PC-9 (cell line): ENCODE measurements at places on chromosomes 4 and X. TPM values are rescaled to one million over a fixed set of nuclear protein-coding genes. Genes with fewer than 3 reads are reported as not detected.
A peak's percentile ranks its signal among the peaks of the same experiment; 100 is the strongest.

GRCh38 chrX:136191171-136191570, 43.8 kb downstream of the FHL1 start:
- H3K4me3 ChIP-seq = no peak overlapping the region
- no peak for DNase-seq
- no peak overlapping the region for H3K27ac ChIP-seq
- no peaks in the 10 kb centered on the region for H3K36me3 ChIP-seq

GRCh38 chr4:57374866-57375595, 264.8 kb upstream of the IGFBP7 start:
- H3K27me3 ChIP-seq = no peaks in the 10 kb centered on the region
- DNase-seq = no peak
- no peak overlapping the region for H3K4me3 ChIP-seq
- H3K27ac ChIP-seq = no peak overlapping the region

DNA sequence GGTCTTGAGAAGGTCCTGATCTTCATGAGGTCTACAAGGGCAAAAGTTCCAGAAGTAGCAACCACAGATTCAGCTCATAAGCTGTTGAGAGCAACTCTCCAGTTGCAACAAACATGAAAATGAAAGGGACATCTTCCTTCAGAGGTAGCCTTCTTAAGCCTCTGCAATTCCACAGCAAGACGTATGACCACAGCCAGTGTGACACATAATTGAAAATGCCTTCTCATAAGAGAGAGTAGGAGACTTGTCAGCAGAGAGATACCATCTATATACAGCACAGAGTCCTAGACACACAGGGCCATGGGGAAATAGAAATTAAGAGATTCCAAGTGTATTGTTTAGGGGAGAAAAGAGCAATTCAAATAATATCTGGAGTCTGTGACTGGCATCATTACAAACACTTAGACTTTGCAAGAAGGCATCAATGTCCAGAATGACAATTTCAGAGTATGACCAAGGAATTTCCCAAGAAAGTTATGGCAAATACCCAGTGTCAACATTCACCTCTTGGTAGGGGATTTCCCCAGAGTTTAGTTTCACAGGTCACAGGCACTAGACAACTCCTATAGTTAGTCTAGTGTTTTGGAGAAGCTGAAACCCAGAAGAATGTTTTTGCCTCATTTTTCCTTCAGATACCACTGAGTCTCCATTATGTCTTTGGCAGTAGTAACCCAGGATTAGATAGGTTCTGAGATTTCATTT, 340.3 kb downstream of the ZNF674 start:
- H3K4me3 ChIP-seq = no peak overlapping the region
- peaks cover 20% of the 10 kb centered on the region for H3K4me1 ChIP-seq
- peak overlapping the region; percentile 16; the same call in 1 of the 2 replicates for H3K27ac ChIP-seq
- no peak for DNase-seq

GRCh38 chrX:128975745-128976144, 547.5 kb downstream of the SMARCA1 start:
- H3K36me3 ChIP-seq = no peaks in the 10 kb centered on the region
- H3K27me3 ChIP-seq = no peaks in the 10 kb centered on the region
- no peak overlapping the region for H3K27ac ChIP-seq
- peak; percentile 40 for DNase-seq
- H3K4me1 ChIP-seq = no peaks in the 10 kb centered on the region

DNA sequence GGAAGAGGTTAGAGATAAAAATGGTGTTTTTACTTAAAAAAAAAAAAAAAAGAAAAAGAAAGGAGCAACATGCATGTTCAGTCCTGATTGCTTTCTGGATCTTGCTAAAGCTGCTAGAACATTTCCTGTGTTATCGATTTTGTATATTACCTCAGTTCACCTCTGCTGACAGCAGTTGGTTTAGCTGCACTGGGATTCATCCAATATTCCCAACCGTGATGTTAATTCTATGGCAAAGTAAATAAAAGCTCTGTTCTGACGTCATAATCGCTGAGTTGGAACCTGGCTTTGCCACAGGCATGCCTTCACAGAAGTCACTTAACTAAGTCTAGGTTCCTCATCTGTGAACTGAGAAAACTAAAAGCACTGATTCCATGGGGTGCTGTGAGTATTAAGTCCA, 90.7 kb upstream of the SORBS2 start:
- no peaks in the 10 kb centered on the region for H3K27me3 ChIP-seq
- no peaks in the 10 kb centered on the region for H3K36me3 ChIP-seq
- no peak for DNase-seq
- no peak overlapping the region for H3K27ac ChIP-seq
- H3K4me1 ChIP-seq = peaks cover 10% of the 10 kb centered on the region

The SULT1B1 gene
- total RNA-seq = 0.24 and 0.25 TPM in 2 replicates

The MTMR8 gene
- total RNA-seq = 0.58 and 1.9 TPM in 2 replicates

- no peak overlapping the region for H3K4me3 ChIP-seq
- no peaks in the 10 kb centered on the region for H3K27me3 ChIP-seq
- H3K36me3 ChIP-seq = no peaks in the 10 kb centered on the region
Measured at GRCh38 chr4:3267576-3268394, 18.8 kb downstream of the MSANTD1 start.

- no peak overlapping the region for H3K27ac ChIP-seq
- no peaks in the 10 kb centered on the region for H3K36me3 ChIP-seq
- H3K4me1 ChIP-seq = no peaks in the 10 kb centered on the region
- H3K4me3 ChIP-seq = no peak overlapping the region
- H3K27me3 ChIP-seq = no peaks in the 10 kb centered on the region
Measured at GRCh38 chr4:136900696-136901095, 631.6 kb downstream of the PCDH18 start.

The CLDN24 gene
- total RNA-seq = not detected in 2 replicates

The RAB41 gene
- total RNA-seq = not detected in 2 replicates

The SLC9A6 gene
- 14.8 and 16.5 TPM in 2 replicates for total RNA-seq

GRCh38 chr4:122606364-122607043, 14.4 kb downstream of the IL21 start:
- H3K27me3 ChIP-seq = 0 out of 2 replicates have a peak, but pooled peaks cover 5% of the 10 kb centered on the region
- DNase-seq = no peak

- H3K27me3 ChIP-seq = no peaks in the 10 kb centered on the region
- H3K36me3 ChIP-seq = no peaks in the 10 kb centered on the region
- H3K4me3 ChIP-seq = no peak overlapping the region
- H3K27ac ChIP-seq = no peak overlapping the region
Measured at GRCh38 chr4:55170462-55170861, 45.1 kb upstream of the KDR start.

DNA sequence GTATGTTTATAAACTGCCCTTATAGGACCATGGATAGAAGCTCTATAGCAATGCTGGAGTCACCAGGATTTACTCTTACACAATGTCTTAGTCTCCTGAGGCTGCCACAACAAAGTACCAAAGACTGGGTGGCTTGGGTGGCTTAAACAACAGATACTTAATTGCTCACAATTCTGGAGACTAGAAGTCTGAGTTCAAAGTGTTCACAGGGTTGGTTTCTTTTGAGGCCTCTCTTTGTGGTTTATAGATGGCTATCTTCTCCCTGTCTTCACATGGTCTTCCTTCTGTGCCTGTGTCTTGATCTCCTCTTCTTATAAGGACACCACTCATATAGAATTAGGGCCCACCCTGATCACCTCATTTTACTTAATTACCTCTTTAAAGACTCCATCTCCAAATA, 2.0 kb upstream of the TRPC3 start:
- H3K4me3 ChIP-seq = no peak overlapping the region
- no peaks in the 10 kb centered on the region for H3K36me3 ChIP-seq
- H3K4me1 ChIP-seq = no peaks in the 10 kb centered on the region
- no peak overlapping the region for H3K27ac ChIP-seq
- no peak for DNase-seq
- H3K27me3 ChIP-seq = peaks cover 20% of the 10 kb centered on the region; the same call in 1 of the 2 replicates

The LRPAP1 gene
- 126 and 149 TPM in 2 replicates for total RNA-seq

- H3K27ac ChIP-seq = no peak overlapping the region
- no peak overlapping the region for H3K4me3 ChIP-seq
- H3K4me1 ChIP-seq = no peaks in the 10 kb centered on the region
- no peak for DNase-seq
- H3K27me3 ChIP-seq = no peaks in the 10 kb centered on the region
- H3K36me3 ChIP-seq = no peaks in the 10 kb centered on the region
Measured at GRCh38 chr4:165518686-165519085, 139.9 kb downstream of the CPE start.

DNA sequence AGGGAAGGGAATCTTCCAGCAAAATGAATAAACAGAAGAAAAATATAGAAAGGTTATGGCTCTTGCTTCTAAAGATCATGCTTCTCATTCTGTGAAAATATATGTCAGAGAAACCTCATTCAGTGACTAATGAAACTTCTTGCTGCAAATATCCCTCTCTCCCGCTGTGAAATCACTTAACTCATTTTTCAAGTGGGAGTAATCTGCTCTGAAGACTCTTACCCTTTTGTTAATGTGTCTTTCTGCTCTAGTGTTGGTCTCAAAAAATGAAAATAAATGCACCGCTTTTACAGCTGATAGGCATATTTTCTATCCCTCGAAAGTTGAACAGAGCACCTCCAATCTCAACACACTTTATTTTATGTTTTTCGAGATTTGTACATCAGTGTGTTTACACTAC, 252.3 kb downstream of the NLGN4X start:
- H3K27ac ChIP-seq = no peak overlapping the region
- no peaks in the 10 kb centered on the region for H3K4me1 ChIP-seq
- DNase-seq = no peak
- H3K36me3 ChIP-seq = no peaks in the 10 kb centered on the region
- no peaks in the 10 kb centered on the region for H3K27me3 ChIP-seq

- no peaks in the 10 kb centered on the region for H3K36me3 ChIP-seq
- no peak overlapping the region for H3K27ac ChIP-seq
- no peaks in the 10 kb centered on the region for H3K27me3 ChIP-seq
Measured at GRCh38 chrX:14013054-14013453, 16.6 kb downstream of the GEMIN8 start.

The PDCL2 gene
- not detected in 2 replicates for total RNA-seq

- DNase-seq = no peak
- no peaks in the 10 kb centered on the region for H3K36me3 ChIP-seq
- no peaks in the 10 kb centered on the region for H3K27me3 ChIP-seq
- H3K27ac ChIP-seq = no peak overlapping the region
Measured at GRCh38 chrX:18970465-18970864, 13.4 kb downstream of the PHKA2 start.

The SSX2B gene
- total RNA-seq = 39.6 TPM in 1 of 2 replicates, not detected in the other

DNA sequence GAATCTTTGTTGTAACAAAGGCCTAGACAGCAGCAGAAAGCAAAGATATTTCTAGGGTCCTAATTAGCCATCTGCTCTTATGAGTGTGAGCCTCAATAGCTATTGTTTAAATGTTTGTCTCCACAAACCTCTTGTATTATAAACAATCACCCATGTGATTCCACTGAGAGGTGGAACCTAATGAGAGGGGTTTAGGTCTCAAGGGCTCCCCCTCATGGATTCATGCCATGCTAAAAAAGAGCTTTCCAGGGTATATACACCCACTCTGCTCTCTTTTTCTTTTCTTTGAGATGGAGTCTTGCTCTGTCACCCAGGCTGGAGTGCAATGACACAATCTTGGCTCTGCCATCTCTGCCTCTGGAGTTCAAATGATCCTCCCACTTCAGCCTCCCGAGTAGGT, 42.1 kb downstream of the TRIM61 start:
- no peaks in the 10 kb centered on the region for H3K36me3 ChIP-seq
- H3K4me3 ChIP-seq = no peak overlapping the region
- no peak overlapping the region for H3K27ac ChIP-seq

DNA sequence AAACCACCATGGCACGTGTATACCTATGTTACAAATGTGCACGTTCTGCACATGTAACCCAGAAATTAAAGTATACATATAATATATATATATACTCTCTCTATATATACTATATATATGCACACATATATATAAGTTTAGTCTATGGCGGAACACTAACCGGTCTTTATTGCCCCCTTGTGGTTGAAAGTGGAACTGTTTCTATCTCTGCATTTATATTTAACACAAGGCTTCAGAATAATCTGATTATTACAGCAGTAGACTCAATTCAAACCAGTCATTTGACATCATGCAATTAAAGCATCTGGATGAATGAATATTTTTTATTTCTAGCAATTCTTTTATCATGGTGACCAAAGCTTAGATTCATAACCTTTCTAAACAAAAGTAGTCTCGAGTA, 14.6 kb downstream of the RAB9B start:
- no peaks in the 10 kb centered on the region for H3K36me3 ChIP-seq
- H3K27ac ChIP-seq = no peak overlapping the region
- no peak overlapping the region for H3K4me3 ChIP-seq
- H3K4me1 ChIP-seq = no peaks in the 10 kb centered on the region

DNA sequence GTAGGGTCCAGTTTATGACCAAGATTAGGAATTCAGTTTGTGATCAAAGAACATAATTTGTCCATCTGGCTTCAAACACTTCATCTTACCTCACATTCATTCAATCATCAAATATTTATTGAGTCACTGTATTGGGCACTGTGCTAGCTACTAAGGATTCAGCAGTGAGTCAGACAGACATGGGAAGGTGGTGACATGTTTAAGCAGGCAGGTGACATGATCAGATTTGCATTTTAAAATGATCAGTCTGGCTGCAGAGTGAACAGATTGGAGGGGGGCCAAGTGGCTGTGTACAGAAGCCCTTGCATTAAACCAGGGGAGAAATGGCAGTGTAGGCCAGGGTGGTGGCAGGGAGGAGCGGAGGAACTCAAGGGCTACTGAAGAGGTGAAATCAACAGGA, 25.1 kb upstream of the APLN start:
- H3K27ac ChIP-seq = no peak overlapping the region
- no peaks in the 10 kb centered on the region for H3K36me3 ChIP-seq
- H3K27me3 ChIP-seq = no peaks in the 10 kb centered on the region
- H3K4me1 ChIP-seq = peaks cover 13% of the 10 kb centered on the region; the same call in 1 of the 2 replicates
- H3K4me3 ChIP-seq = no peak overlapping the region
- DNase-seq = no peak

The HTN3 gene
- not detected in 2 replicates for total RNA-seq

DNA sequence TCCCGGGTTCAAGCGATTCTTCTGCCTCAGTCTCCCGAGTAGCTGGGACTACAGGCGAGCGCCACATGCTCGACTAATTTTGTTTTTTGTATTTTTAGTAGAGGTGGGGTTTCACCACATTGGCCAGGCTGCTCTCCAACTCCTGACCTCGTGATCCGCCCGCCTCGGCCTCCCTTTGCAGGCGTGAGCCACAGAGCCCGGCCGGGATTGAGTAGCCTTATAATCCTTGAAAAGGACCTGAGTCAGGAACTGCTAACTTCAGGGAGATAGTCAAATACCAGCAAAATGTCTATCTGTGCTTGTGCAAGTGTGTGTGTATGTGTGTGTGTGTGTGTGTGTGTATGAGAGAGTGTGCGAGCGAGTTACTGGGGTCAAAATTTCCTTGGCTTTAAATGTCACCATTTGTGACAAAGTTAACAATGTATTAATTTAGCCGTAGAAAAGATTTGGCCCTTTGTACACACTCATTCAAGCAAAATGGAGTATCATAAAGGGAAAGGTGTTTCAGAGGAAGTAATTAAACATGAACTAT, 1.8 kb upstream of the KDM6A start:
- no peak for DNase-seq
- no peaks in the 10 kb centered on the region for H3K27me3 ChIP-seq
- peak overlapping the region; percentile 58; the same call in 1 of the 2 replicates for H3K4me3 ChIP-seq
- H3K27ac ChIP-seq = no peak overlapping the region
- H3K4me1 ChIP-seq = peaks cover 6% of the 10 kb centered on the region; the same call in 1 of the 2 replicates

The MMAA gene
- total RNA-seq = 5.4 and 6.3 TPM in 2 replicates

The RAB40AL gene
- 2.1 and 2.6 TPM in 2 replicates for total RNA-seq

The INTS6L gene
- not detected in 2 replicates for total RNA-seq

GRCh38 chrX:131477498-131477897, 66.4 kb upstream of the OR13H1 start:
- H3K4me3 ChIP-seq = no peak overlapping the region
- H3K27me3 ChIP-seq = no peaks in the 10 kb centered on the region
- H3K4me1 ChIP-seq = no peaks in the 10 kb centered on the region
- H3K27ac ChIP-seq = no peak overlapping the region
- no peak for DNase-seq
- H3K36me3 ChIP-seq = no peaks in the 10 kb centered on the region

- no peak overlapping the region for H3K4me3 ChIP-seq
- no peaks in the 10 kb centered on the region for H3K27me3 ChIP-seq
- no peaks in the 10 kb centered on the region for H3K36me3 ChIP-seq
- H3K27ac ChIP-seq = no peak overlapping the region
- DNase-seq = no peak
Measured at GRCh38 chrX:139881130-139881529, 51.7 kb downstream of the ATP11C start.
